Fibroblast of skin of right biceps (primary cell): ENCODE measurements at places on chromosomes 6 and 20.

GRCh38 chr6:162704001-162704400 is 23.6 kb downstream of the PRKN start:
- no peak for DNase-seq

DNA sequence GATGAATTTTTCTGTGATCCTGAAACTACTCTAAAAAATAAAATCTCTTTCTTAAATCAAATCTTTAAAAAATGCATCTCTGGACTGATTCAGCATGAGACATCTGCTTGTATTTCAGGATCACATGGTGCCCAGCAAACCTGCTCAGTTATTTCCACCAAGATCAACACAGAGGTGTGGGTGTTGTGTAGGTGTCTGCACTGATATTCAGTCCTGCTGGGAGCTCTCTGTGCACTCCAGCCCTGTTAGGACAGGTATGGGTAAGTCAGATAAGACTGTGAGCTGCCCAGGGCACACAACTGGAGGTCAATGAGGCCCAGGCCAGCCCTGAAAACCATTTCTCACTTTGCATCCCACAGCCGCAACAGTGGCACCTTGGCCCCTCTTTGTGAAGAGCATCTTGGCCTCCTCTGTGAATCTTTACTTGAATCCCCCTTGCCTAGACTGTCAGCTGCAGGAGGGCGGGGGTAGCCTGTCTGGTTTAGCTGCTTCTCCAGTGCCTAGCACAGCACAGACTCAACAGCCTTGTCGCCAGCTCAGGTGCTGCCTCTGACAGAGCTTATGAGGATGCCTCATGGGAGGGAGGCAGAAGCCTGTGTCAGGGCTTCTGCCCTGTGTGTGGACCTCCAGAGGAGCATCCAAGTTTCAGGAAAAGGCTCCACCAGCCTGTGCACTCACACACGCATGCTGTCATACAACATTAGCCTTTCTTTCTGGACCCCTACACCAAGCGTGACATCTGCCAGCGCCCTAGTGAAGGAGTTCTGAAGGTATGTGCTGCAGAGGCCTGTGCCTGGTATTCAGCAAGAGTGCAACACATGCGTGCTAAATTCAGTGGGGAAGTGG is 187.6 kb upstream of the CST7 start:
- DNase-seq = no peak

DNA sequence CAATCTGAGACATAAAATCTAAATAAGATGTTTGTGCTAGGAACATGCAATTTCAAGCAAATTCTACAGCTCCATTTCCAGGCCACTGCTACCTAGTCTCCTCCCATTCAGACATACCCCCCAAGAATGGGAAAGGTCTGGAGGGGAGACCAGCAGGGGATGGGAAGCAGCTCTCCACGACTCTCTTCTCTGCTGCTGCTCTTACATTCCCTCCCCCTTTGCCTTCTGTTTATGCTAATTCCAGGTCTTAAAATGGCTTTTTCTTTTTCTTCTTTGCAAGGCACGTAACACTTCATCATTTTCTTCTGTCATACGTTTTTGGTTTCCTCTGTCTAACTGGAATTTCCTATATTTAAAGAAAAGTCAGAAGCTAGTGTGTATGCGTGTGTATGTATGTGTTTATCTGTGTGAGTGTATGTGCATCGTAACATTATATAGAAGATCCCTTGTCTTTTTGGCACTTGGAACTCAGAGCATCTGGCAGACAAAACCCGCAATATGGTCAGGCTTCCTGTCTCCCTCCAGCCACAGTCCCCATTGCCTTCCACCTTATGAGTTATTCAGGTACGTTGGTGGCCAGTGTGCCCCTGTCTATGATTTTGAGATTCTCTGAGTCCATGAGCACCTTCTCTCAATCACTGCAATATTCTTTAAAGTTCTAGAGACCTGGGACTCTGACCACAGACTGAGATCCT is 493.7 kb downstream of the BTBD3 start:
- DNase-seq = no peak

DNA sequence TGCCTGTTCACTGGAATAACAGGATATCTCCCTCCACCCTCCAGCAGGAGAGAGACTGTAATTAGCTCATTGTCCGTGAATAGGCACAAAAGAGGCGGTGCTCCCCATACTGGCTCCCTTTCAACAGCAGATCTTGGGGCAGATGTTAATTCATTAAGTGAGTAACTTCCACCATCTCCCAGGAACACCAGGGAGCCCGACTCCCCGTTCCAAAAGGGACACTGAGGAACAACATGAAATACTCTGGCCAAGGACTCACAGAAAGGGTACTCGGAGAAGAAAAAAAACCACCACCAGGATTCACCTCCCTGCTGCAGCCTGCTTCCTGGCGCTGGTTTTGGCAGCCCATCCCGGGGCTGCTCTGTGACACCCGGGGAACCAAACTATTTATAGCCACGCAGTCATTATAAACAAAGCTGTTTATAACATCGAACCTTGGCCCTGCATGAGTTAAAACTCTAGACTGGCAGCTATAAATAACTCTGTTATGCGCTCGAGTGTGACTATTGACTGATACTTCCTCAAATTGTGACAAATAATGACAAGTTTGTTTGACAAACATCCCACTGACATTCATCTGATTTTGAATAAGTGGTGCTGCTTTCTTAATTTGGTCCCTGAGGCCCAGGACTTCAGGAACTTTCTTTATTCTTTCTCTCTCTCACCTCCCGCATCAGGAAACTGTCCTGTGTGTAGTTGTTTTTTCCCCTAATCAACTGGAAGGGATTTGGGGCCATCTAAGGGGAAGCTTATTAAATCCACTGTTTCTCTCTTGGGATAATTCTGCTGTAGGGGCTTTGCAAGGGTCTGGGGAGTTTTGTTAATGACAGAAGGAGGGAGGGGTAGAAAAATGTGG is 521.6 kb downstream of the CD83 start:
- DNase-seq = peak; percentile 47

DNA sequence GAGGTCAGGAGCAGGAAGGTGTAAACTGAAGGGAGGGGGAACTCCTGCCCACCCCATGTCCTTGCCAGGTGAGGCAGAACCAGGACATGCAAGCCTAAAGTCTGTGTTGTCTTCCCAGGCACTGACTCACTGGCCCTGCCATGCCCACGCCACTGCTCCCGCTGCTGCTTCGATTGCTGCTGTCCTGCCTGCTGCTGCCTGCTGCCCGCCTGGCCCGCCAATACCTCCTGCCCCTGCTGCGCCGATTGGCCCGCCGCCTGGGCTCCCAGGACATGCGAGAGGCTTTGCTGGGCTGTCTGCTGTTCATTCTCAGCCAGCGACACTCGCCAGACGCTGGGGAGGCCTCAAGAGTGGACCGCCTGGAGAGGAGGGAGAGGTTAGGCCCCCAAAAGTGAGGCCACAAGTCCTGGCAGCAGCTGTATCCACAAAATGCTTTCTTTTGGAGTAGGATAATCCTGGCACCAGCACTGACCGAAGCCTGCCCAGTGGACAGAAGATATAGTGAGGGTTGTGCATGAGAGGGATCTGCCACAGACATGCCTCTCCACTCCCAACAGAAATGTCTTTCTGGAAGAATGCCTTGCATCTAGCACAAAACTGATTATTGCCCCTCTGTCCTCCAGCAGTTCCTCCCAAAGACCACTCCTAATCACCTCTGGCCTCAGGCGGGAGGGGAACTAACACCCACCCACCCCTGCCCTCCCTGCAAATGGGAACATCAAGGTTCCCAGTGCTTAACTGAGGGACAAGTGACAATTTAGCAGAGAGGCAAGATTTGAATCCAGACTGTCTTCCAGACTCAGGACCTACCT is 812 bp downstream of the MYMX start:
- no peak for DNase-seq

DNA sequence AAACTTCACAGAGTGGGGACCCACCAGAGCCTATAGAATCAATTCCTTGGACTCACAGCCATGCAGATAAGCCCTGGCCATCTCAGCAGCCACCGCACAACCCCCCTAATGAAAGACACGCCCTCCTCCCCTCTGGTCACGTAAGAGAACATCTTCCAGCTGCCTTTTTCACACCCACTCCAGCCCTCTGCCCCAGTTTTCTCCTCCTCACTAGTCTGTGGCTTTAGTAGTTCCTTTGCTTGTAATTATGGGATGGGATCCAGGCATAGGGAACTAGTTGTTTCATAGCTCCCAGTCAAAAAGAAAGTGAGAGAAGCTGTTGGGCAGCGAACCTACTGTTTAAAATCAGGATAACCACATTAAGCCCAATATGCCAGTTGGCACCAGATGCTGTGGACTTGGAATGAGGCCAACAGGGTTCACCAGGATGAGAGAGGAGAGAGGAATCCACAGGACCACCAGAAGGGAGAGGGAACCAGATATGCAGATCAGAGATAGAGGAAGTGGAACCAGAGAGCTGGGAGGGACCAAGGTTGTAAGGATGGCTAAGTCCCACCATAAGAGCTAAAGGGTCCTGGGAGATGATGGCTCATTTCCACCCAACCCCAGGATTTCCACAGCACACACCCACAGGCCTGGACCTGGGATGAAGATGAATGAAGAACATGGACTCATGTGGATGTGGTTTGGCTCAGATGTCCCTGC is 9.0 kb upstream of the BTN3A1 start:
- no peak for DNase-seq

GRCh38 chr20:1391640-1392442 is 1.0 kb downstream of the FKBP1A start:
- peak; percentile 70 for DNase-seq

DNA sequence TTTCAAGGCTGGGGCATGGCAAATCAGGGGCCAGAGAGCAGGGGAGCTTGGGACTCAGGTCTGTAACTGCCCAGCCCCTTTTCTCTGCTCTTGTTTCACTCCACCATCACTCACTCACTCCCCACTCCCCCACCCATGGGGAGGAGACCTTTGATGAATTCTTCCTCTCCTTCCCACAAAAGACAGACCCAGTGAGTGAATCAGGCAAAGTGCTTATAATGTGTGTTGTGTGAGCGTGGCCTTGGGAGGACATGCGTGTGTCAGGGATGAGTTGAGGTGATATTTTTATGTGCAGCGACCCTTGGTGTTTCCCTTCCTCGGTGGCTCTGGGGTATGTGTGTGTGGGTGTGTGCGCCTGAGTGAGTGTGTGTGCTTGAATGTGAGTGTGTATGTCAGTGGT is 1.0 kb upstream of the CUL9 start:
- DNase-seq = peak; percentile 43

GRCh38 chr6:140597181-140597580 is 1222.7 kb upstream of the CITED2 start:
- DNase-seq = peak; percentile 36

DNA sequence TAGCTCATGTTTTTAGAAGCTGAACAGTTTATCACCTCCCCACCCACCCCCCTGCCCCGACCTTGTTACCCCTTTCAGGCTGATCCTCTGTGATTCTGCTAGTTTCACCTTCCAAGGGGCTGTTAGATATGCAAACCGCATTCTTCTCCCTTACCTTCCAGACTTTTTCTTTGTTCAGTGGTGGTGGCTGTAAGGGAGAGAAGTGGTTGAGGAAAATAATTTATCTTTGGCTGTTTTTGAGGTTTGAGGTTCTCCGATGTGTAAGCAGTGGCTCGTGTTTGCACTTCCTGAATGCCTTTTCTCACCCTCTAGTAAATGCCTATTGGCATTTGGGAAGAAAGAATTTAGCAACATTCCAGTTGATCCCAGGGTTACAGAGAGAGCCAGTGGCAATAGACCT is 69.4 kb upstream of the KCNG1 start:
- peak; percentile 56 for DNase-seq

DNA sequence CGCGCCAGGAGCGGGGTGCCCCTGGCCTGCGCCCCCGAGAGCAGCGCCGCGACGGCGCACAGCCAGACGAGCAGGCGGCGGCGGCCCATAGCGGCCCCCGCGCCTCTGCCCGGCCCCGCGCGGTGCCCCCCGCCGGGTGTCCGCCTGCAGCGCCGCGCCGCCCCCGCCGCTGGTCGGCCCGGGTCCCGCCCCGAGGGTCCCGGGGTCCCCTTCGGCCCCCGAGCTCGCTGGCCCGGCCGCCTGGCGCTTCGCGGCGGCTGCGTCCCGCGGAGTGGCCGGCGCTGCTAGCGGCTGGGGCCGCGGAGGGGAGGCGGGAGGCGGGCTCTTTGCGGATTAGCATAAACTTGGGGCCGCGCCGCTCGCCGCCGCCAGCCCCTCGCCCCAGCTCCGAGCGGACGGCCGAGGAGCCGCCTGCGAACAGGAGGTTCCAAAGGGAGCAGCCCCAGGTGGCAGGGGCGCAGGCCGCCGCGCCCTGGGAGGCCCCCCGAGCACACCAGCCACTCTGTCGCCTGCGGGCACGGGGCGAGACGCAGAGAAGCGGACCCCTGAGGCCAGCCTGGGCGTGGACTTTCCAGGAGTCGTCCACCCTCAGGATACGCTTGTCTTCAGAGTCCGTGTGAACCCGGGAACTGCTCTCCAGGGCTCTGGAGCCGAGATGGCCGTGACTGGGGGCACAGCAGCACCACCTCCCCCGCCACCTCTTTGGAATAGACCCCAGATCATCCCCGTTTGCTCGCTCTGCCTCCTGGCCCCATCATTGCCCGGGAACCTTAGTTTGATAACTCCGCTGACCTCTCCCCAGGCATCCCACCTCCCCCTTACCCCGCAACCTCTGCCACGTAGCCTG is at the start of gene EMILIN3:
TSS of gene EMILIN3 (minus strand) at position 273 of the 847 bp plus-strand sequence. CDS start at position 89, 184 bp downstream.
- no peak for DNase-seq
